ENCODE measurements at places on chromosomes 6 and 20.

- DNase-seq: peak; percentile 81
Measured at GRCh38 chr6:15368186-15368585, 122.3 kb downstream of the JARID2 start.

- DNase-seq: no peak
Measured at GRCh38 chr20:58223358-58223941, 5.0 kb downstream of the ANKRD60 start.

- no peak for DNase-seq
Measured at GRCh38 chr20:1418350-1418749, 25.5 kb upstream of the FKBP1A start.

- DNase-seq: no peak
Measured at GRCh38 chr6:90982051-90982450, 395.2 kb upstream of the MAP3K7 start.

DNA sequence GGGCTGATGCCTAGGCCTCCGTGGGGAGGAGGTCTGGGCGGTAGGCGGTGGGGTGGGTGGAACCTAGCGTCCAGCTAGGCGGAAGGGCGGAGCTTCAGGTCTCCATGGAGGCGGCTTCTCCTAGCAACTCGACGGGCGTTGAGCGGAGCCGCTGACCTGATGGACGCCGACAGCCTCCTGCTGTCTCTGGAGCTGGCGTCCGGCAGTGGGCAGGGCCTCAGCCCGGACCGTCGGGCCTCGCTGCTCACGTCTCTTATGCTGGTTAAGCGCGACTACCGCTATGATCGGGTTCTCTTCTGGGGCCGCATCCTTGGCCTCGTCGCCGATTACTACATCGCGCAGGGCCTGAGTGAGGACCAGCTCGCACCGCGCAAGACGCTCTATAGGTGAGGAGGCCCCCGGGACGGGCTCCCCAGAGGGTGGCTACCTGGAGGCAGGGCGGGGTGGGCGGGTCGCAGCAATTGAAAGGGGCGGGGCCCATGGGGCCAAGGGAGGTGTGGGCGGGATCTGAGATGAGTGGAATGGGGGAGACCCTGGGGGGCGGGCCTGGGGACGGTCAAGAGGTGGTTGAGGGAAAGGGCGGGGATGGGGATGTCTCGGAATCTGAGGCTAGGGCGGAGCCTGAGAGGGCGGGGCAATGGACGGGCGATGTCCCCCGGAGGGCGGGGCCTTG lies at the start of gene RSPH9:
Gene RSPH9 (plus strand): TSS at position 97 of the 673 bp plus-strand sequence. CDS start 63 bp downstream, at position 160.
- peak; percentile 66 for DNase-seq

DNA sequence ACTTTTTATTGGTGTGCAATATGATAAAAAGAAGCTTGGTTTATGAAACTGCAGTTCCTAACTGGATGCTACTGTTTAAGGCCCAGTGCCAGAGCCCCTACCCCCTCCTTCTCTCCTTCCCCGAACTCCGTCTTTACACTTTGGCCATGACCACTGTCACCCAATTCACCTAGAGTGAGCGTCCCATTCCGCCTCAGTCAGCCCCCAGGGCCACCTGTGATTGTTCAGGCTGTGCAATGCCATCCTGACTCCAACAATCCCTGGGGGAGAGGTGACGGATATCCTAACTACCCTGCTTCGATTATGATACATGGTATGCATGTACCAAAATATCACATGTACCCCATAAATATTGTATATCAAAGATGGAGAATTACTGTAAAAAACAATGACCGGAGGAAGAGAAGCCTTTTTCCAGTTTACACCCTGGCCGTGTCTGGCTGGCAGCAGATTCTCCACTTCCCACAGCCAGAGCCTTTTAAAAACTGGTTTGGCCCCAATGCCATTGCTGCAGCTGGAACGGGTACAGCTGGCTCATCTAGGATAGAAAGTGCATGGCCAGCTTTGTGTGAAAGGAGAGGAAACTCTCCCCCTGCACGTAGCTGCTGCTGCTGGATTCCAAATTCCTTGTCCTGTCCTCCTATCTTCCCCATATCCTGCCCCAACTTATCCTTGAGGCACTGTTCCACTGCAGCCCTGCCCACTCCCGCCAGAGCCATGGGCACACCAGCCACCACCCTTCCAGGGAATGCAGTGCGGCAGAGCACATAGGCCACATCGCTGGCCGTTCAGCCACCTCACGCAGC lies 99.7 kb downstream of the JPH2 start:
- DNase-seq: no peak

- no peak for DNase-seq
Measured at GRCh38 chr6:90124874-90125510, 171.7 kb downstream of the BACH2 start.

GRCh38 chr6:63353286-63353630 lies 33.5 kb upstream of the LGSN start:
- no peak for DNase-seq

- no peak for DNase-seq
Measured at GRCh38 chr6:115643762-115644161, 416.9 kb downstream of the FRK start.

- no peak for DNase-seq
Measured at GRCh38 chr6:52603000-52603795, 26.3 kb upstream of the TRAM2 start.

- DNase-seq: no peak
Measured at GRCh38 chr6:3031857-3032640, 32.4 kb downstream of the NQO2 start.

- DNase-seq: no peak
Measured at GRCh38 chr20:19322061-19322985, 109.9 kb downstream of the SLC24A3 start.

GRCh38 chr6:81929828-81930227 lies 177.3 kb upstream of the TENT5A start:
- no peak for DNase-seq

DNA sequence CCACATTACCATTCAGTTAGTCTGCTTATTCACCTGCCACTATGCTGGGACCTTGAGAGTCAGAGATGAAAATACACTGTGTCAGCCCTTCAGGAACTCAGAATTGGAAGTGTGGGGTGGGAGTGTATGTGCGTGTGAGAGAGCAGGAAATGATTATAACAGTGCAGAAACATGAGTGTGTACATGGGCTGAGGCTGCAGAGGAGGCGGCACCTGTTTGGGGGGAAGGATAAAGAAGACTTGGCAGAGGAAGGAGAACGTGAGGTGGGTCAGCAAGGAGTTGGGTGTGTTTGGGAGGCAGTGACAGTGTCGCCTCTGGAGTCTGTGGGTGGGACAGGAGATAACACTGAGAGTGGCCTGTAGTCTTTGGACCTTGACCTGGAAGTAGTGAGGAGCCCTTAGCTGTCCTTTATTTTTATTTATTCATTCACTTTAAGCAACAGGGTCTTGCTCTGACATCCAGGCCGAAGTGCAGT lies 3.1 kb downstream of the CHMP4B start:
- DNase-seq: no peak

DNA sequence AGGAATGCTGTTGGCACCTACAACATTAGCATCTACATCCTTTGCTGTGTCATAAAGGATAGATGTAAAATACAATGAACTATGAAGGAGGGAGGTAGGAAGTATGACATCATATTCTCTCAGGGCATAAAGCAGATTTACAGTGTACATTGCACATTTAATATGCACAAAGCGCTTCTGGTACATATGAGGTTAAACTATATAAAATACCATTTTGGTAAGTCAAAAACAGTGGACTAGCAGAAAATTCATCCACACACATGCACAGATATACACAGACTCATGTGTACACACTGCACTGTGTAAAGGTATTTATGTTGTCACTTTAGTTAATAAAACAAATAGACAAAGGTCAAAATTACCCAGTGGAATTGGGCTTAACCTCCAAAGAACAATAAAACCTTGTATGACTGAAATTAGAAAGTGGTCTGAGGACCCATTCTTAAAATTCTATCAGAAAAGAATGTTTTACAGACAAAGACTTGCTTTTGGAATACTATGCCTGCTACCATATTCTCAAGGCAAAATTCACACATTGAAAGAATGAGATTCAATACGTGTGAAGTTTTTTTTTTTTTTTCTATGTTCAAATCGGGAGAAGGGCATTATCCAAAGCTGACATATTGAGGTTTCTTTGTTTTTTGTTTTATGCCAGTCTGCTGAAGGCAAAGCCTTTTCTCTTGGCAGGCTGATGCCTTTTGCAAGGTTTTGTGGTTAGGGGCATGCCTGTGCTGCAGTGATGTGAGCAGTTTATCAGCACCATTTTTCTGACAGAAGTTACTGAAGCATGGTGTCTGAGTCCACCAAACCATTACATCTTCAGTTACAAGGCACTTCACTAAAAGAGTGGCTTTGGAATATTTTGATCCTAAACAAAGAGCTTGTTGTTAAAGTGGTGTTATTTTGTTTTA lies 199.0 kb downstream of the PLCB1 start:
- DNase-seq: no peak

DNA sequence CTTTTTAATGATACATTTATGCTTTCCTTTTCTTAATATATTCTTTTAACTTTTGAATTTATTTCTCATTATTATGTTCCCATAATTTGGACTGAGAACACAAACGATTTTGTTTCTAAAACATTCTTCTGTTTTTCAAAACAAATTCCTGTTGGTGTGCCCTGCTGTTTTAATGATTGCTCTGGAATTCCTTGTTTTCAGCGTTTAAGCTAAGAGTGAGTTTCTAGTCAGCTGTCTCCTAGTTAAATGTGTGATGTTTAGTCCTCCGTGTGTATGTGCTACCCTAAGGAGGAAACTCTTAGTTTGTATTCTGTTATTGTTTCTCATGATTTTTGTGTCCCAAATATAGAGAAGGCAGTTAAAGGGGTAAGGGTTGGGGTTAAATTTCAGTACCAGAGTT lies 306.1 kb upstream of the RGS17 start:
- DNase-seq: no peak

GRCh38 chr20:34579191-34579978 lies 20.9 kb downstream of the MAP1LC3A start:
- DNase-seq: peak; percentile 65

- DNase-seq: no peak
Measured at GRCh38 chr20:1669304-1669703, 11.7 kb upstream of the SIRPG start.

DNA sequence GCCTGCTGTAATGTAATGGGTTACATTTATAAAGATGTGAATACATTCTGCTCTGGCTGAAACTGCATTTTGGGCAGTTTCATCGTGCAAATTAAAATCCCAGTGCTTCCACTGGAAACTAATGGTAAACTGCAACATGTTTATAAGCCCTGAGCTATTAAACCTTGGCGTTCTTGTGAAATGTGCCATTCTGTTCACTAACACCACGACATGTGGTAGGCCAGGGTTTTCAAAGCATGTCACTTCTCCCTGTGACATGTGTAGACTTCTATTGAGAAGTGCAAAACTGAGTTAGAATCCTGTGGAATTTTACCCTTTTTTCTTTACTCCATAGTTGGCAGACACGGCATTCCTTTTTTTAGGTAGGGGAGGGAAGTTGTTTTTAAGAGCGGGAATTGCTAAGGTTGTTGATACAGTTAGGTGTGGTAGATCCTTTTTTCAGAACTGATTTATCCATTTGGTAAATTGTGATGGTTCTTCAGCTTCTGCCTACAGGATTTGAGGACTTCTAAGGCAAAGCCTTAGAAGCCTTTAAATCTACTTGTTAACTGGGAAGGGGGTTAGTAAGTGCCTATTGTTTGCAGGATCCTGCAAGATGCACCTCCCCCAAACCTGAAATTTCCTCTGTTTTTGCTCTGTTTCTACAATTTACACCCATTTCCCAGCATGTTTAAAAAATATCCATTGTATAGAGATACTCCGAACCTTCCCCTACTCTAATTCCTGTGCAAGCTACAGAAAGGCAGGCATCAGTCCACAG lies 4.2 kb downstream of the SASH1 start:
- no peak for DNase-seq

DNA sequence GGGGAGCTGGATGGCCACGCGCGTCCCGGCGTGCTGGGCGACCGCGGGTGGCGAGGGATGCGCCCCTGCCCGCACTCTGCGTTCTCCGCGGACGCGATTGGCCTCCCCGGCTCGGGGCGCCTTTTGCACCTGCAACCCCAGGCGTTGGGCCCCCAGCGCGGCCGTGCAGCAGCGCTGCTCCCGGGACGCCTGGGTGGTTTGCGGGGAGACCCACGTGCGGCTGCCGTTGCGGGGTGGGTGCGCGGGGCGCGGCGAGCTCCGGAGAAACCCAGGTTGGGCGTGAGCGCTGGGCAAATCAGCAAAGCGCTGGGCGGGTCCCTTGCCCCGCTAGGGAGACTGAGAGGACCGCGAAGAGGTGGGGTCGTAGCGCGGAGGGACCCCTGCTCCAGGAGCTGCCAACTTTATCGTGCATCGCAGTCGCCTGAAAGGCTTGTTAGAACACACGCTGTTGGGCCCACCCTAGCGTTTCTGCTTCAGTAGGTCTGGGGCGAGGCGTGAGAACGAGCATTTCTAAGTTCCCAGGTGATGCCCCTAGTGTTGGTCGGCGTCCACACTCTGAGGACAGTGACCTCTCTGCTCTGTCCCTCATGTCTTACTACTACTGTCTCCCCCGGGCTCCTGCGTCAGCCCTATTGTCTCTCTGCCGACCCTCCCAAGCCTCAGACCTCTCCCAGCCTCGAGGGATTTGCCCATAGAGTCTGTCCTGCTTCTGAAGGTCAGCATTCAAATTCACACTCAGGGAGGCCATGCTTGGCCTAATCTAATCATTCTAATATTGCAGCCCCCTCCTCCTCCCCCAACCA lies 538 bp upstream of the ZFP64 start:
- peak; percentile 23 for DNase-seq

- peak; percentile 1 for DNase-seq
Measured at GRCh38 chr6:138278326-138278725, 60.0 kb upstream of the PBOV1 start.

GRCh38 chr6:7140631-7141378 lies 33.0 kb downstream of the RREB1 start:
- peak; percentile 92 for DNase-seq

DNA sequence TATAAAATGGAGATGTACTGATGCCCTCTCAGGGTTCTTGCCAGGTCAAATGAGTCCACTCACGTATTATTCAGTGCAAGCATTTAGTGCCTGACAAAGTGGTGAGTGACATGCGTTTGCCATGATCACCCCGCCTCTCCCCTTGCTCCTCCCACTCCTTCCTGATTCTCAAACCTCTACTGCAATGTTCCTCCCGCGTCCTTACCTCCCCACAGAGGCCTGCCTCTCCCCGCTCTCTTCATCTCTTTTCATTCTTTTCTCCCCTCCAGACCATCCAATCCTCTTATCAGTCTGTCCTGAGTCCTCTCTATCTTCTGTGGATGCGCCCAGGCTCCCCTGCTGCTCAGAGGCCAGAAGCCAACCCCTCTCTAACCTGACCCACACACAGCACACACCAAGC lies 40.7 kb downstream of the KCNK5 start:
- peak; percentile 52 for DNase-seq

- no peak for DNase-seq
Measured at GRCh38 chr6:71349976-71350615, 61.5 kb downstream of the OGFRL1 start.

GRCh38 chr20:22404419-22405170 lies 179.8 kb downstream of the FOXA2 start:
- DNase-seq: no peak

GRCh38 chr6:7632501-7633290 lies 42.7 kb downstream of the SNRNP48 start:
- no peak for DNase-seq

All from suppressor macrophage treated with lipopolysaccharide for 4 hours (primary cell).